ENCODE measurements at places on chromosomes 12 and 14.

DNA sequence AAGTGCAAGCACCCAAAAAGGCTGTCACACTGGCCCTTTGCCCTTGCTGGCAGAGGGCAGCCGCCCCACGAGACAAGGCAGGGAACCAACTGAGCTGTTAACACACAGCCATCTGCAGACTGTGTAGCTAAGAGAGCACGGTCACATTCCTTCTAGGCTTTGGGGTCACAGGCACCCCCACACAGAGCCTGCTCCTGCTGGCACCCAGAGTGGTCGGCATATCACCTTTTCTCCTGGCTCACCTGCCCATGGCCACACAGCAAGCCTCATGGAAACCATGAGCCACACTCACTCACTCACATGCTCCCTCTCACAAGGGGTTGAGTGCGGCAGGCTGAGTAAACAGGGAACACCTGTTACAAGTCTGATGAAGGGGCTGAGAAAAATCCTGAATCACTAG, 214.5 kb downstream of the PCNX1 start:
- DNase-seq, result no peak

DNA sequence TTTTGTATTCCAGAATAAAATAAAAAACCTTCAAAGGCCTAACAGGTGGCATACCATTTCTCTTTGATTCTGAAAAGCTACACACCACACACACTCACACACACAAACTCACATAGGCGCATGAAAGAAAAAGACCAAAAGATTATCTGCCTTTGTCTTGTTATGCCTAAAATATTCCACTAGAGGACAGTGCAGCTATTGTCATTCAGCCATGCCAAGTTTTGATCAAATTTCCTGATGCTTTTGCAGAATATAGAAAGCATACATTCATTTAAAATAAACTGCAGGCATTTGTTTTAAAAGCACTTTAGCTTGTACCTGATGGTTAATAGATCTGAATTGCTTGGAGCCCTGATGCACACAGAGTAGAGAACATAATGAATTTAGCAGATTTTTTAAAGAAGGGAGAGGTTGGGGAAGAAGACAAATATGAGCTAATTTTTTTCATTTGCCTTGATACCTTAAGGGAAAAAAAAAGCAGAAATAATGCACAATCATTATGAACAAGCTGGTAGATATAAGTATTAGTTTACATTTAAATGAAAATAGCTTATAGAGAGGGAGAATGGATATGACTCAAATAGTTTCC, 1766.9 kb upstream of the SEL1L start:
- no peak for DNase-seq

- no peak for DNase-seq
These were observed 2.0 kb downstream of the WNT5B start for GRCh38 chr12:1630827-1631591.

DNA sequence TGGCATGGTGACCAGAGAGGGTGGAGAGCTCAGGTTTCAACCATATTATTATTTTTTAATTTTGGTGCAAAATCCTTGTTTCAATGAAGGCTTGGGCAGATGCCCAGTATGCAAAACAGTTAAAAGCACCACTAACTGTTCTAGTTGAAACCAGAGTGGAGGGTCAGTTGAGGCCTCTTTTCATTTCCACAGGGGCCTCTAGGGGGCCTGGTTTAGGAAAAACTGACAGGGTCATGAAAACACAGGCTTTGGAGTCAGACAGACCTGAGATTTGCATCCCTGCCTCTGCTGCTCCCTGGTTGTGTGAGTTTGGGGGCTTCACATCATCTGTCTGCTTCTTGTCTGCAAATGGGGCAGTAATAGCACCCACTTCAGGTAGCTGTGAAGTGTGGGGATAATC, 3.3 kb upstream of the RPH3A start:
- no peak for DNase-seq

DNA sequence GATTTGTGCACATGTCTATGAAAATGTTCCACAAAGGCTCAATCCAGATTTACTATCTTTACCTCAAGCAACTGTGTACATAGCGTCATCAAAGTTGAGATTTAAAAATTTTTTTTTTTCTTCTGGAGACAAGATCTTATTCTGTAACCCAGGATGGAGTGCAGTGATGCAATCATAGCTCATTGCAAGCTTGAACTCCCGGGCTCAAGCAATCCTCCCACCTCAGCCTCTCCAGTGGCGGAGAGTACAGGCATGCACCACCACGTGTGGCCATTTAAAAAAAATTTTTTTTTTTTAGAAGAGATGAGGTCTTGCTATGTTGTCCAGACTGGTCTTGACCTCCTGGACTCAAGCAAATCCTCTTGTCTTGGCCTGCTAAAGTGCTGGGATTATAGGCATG, 2.3 kb downstream of the COCH start:
- DNase-seq, result no peak

- DNase-seq, result peak; percentile 32
These were observed 15.7 kb downstream of the FAR2 start for GRCh38 chr12:29164477-29165393.

GRCh38 chr14:71322655-71323250, 415.5 kb downstream of the PCNX1 start:
- no peak for DNase-seq

DNA sequence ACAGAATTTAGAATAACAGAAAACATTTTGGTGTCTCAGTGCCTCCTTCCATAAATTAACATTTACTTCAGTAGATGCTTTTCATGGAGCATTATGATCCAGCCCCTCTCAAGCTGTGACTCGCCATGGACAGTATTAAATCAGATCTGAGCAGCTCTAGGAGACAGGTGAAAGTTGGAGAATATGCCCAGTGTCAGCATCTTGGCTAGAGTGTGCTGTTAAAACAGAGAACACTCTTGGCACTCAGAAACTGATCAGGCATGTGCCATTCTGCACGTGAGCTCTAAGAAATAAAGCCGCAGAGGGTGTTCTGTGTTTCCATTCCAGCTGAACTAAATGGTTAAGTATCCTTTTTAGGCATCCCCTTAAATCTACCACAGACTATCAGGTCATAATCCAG, 68.0 kb downstream of the DIP2B start:
- no peak for DNase-seq

- no peak for DNase-seq
These were observed 112.0 kb downstream of the ANO6 start for GRCh38 chr12:45327823-45328383.

- DNase-seq, result no peak
These were observed 234.1 kb downstream of the BCL11B start for GRCh38 chr14:99037777-99038430.

- no peak for DNase-seq
These were observed 305.9 kb upstream of the G2E3 start for GRCh38 chr14:30252783-30253674.

GRCh38 chr12:27957366-27957765, 15.2 kb downstream of the PTHLH start:
- no peak for DNase-seq

DNA sequence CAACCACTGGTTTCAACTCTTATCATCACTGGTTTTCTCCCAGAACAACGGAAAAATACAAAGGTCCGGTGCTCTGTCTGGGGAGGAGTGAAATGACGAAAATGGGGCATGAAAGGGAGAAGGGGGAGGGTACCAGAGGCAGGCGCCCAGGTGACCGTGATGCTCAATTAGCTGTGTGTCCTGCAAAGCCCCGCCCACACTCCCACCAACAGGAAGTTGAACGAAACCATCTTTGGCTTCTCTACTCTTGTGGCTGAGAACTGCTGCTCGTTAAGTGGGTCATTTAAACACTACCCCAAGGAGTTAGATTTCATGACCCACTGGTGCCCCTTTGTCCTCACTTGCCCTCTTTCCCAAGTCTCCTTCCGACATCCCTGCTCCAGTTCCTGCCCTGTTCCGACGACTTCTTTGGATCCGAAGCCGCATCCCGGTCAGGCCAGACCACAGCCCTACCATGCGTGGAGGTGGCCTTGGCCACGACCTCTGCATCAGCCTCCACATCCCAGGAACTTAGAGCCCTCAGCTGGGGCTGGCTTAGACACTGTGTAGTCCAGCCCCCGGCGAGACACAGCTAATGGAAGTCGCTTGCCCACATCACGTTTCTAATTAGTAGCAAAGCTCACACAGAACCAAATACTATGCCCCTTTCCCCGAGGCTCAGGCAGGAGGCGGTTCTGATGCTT, 11.4 kb upstream of the LRTM2 start:
- no peak for DNase-seq

DNA sequence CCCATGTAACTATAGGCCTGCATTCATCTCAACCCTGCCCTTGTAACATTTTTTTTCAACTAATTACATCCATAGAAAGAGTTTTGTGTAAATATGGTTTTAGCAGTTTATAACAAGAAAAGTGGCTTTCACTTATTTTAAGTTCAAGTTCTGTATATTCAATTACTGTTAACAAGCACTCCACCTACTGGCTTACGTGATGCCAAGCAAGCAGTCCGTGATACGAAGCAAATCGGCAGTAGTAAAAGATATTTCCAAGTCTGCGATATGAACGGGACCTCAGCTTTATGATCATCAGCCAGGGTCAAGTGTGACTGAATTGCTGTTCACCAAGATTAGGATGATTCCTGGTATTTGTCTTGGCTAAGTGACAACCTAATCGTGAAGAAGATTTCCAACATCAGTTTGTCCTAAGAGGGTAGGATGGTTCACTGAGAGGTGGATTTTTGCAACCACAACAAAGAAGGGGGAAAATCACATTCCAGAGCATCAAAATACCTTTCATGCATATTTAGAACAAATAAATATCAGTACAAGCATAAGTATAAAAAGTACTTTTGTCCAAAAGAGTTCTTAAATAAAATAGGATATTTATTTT, 456.2 kb downstream of the FOXG1 start:
- no peak for DNase-seq

DNA sequence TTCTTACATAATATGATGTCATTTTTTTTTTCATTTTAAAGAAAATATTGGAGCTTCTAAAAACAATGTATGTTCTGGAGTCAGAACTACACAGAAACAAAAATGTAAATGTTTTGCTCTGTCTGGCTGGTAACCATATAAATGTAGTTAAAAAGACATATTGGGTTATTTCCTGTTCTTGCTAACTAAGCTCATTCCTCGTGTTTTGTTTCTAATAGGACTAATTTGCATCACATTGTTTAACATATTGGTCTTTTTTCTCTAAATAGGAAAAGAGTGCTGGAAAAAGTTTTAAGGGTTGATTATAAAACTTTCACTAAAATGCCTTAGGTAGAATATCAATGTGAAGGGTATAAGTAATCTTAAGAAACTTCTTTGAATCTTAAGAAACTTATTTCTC, 221.3 kb downstream of the SLC6A15 start:
- no peak for DNase-seq

DNA sequence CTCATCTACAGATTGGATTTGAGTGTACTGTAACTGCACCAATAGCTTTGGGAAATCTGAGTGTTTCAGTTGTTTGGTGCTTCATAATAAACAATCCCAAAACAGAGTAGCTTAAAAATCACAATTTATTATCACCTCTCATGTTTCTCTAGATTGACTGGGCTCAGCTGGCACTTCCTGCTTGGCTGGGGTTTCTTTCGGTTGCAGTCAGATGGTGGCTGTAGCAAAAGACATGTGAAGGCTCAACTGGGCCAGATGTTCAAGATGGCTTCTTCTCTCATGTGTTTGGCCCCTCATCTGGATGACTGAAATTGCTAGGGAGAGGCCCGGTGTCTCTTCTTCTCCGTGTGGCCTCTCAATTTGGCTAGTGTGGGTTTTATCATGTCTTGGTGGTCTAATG, 12.1 kb upstream of the BMP4 start:
- DNase-seq, result no peak

- no peak for DNase-seq
These were observed 96.6 kb upstream of the PCED1B start for GRCh38 chr12:46982629-46983392.

GRCh38 chr12:89861086-89861485, 152.4 kb upstream of the ATP2B1 start:
- no peak for DNase-seq

DNA sequence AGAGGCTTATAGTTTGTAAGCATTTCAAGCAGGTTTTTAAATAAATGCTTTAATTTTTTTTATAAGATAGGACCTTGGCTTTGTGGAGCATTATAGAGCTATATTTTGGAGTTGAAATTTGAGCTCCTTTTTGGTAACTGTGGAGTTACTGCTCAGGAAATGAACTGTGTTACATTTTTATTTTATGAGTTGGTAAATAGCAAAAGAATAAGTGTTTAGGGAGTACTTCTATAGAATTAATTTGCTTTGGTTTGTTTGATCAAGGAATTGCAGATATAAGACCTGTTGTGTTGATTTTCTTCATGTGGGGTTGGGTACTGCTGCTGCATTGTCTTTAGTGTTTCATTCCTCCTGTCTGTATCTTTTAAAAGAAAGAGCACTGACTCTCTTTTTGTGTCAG, 3.5 kb downstream of the ATP2A2 start:
- no peak for DNase-seq

DNA sequence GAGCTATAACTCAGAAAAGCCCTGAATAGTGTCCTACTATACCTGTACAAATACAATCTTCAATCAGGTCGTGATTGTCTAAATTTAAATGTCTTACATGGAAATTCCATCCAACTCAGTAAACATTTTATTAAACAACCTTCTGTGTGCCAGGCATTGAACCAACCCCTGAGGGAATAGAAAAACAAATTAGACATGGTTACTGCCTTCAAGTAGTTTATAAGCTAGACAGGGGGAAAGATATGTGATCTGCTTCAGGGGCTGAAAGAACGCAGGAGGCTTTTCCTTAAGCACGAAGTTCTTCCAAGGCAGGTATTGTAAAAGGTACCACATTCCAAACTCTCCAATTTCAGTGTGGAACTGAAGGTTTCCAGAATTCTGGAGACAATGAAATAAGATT, 39.7 kb upstream of the STAB2 start:
- no peak for DNase-seq

- no peak for DNase-seq
These were observed 65.7 kb downstream of the ATP2B1 start for GRCh38 chr12:89642959-89643358.

- DNase-seq, result peak; percentile 54
These were observed 44.8 kb downstream of the EP400 start for GRCh38 chr12:131994589-131994988.

DNA sequence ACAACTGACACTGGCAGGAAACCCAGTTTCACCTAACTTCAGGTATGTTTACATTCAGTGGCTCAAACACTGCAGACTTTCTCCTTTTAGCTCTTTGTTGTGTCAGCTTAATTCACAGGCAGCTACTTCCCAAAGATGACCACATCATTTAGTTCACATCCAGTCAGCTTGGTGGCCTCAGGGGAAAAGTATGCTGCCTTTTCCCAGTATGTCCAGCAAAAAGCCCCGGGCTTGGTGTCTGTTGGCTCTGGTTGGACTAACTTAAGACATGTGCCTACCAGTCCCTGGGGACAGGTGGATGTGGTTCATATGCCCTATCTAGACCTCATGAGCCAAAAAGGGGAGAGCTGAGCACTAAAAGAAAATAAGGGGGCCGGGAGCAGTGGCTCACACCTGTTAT, 56.4 kb downstream of the GOLGA5 start:
- no peak for DNase-seq

- DNase-seq, result no peak
These were observed 25.0 kb upstream of the APPL2 start for GRCh38 chr12:105261010-105261409.

- no peak for DNase-seq
These were observed 164.3 kb upstream of the TMPO start for GRCh38 chr12:98351089-98351488.
